Right atrium auricular region (tissue), 2 donors: ENCODE measurements at places on chromosomes 6 and 20.

- no peak for DNase-seq
Observed at GRCh38 chr6:11636121-11636520, 98.6 kb downstream of the TMEM170B start.

DNA sequence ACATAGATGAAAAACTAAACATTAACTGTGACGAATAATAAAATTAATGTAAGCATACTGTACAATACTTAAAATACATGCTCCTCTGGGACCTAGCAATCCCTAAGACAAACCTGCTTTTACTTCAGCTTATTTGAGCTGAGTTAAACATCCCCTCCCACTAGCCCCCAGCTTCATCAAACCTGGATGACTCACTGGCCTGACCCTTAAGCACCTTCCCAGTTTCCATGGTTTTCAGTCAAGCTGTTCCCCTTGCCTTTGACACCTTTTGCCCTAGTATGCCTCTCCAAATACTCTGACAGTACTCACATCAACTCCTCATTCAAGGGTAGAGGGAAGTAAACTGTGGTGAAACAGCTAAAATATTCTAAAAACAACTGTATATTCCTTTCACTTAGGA is 4.2 kb downstream of the ELOVL4 start:
- DNase-seq, result no peak

- DNase-seq, result no peak
Observed at GRCh38 chr6:84424956-84425355, 197.5 kb upstream of the CEP162 start.

- DNase-seq, result no peak
Observed at GRCh38 chr20:9137001-9137400, 68.1 kb downstream of the PLCB4 start.
